ENCODE measurements at places on chromosomes 13 and 19.
A peak's percentile ranks its signal among the peaks of the same experiment; 100 is the strongest.

DNA sequence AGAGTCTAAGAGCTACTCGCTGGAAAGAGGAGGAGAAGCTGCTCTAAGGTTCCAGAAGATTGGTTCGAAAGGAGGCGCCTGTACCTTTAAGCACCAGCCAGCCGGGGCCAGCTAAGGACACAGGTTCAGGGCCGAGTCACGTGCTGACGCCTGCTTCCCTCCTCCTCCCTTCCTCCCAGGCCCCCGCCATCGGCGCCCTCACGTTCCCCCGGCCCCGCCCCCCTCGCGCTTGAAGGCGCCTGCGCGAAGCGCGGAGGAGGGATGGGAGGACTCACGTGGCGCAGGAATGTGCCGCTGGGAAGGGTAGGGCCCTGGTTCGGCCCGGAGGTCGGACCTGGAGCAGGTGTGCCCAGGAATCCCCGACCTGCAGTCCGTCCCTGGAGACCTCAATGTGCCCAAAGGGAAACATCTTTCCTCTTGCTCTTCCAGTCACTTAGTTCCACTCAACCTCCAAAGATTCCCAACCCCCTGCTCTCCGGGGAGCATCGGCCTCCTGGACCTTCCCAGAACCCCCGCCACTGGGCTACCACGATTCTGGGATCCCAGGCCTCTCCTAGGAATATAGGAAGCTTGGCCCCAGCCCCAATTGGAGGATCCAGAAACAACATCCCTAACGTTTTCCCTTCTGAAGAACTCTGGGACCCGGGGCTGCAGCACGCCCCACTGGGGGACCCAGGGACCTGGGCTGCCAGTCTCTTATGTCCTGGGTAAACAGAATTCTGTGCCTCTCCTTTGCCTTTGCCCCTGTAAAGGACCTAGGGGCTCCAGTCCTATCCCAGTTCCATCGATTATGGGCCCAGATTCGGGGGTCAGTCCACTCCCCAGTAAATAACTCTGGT, 2.5 kb downstream of the DBP start:
- DNase-seq: peak; percentile 92

GRCh38 chr19:6803036-6803404, 30.5 kb downstream of the VAV1 start:
- peak; percentile 92 for DNase-seq

- DNase-seq: no peak
Measured at GRCh38 chr19:17677002-17677401, 11.2 kb downstream of the UNC13A start.

DNA sequence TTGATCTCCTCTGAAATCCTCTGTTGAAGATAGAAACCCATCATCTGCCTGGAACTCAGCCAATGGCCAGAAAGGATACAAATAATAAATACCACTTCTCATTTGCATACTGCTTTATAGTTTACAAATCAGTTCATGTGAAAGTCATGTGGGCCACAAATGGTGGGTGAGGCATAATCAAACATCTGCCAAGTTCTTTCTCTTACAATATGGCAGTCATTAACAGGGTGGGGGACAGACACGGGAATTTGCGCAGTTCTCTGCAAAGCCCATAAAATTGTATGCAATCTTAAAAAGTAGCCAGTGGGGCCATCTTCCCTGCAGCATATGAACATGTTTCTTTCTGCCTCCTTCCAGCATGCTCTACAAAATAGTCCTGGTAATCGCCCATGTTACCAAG, 59.6 kb downstream of the NUFIP1 start:
- DNase-seq: no peak

DNA sequence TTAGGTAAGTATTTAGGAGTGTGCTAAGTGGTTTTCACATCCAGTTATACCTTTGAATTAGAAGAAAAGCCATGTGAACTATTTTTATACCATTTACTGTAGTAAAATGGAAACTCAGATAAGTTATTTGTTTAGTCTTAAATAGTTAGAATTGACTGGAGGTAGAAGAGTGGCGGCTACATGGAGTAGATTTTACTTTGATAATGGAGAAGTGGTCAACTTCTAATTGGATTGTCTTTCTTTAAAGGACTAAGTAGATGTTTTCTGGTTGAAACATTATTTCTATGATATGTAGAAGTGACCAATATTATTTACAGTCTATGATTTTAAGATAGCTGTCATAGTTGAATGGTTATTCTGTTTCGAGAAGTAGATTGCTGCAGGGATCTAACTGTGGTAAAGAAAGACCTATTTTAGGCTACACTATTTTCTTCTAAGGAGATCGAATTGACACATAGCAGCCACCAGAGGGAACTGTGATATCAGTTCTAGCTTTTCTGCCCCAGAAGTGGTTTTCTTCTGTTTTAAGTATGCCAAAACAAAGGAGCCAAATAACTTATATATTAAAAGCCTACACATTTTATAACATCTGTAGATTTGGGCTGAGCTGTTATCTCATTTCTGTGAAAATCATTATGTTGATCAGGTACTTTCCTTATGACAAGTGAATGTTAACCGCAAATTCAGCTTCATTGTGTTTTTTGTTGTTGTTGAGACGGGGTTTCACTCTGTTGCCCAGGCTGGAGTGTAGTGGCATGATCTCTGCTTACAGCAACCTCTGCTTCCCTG, 26.1 kb downstream of the ZMYM2 start:
- peak; percentile 36 for DNase-seq

- DNase-seq: no peak
Measured at GRCh38 chr13:99459099-99459850, 42.0 kb upstream of the TM9SF2 start.

- DNase-seq: no peak
Measured at GRCh38 chr13:112806739-112807652, 117.2 kb downstream of the ATP11A start.
